ENCODE measurements at places on chromosomes 3 and 15.

DNA sequence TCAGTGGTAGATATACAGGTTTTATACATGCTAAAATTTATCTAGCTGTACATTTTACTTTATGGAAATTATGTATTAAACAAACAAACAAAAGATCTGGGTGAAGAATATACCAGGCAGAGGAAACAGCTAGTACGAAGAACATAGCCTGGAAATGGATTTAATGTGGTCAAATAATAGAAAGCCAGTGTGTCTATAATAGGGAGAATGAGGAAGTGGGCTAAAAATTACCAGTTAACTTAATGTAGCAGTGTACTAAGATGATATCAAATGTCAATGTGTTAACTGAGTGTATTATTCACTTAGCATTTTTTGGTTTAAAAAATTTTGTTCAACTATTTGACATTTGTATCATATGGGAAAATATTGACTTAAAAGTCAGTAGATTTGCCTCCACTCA lies 22.8 kb upstream of the SLC15A2 start:
- DNase-seq, result no peak

DNA sequence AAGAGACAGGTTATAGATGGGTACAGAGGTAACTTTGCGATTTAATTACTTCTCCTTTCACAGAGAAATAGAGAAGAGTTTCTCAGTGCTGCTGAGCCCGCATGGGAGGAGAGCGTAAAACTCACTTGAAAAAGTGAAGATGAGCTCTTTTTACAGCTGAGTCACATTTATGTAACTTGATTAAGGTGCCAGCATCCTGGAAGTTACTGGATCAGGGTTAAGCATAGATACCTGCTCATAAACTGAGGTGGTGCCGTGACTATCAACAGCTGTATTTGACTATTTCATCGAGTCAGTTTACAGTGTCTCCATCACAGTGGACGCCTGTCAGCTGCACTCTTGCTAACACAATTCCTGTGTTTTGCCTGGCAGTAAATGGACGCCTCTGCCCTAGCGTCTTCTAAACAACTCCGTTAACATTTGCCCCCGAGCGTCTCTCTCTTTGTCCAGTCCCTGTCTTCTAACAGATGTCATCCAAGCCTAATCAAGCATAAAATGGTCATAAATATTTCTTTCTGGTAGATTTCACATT lies 414.6 kb downstream of the FOXP1 start:
- no peak for DNase-seq

DNA sequence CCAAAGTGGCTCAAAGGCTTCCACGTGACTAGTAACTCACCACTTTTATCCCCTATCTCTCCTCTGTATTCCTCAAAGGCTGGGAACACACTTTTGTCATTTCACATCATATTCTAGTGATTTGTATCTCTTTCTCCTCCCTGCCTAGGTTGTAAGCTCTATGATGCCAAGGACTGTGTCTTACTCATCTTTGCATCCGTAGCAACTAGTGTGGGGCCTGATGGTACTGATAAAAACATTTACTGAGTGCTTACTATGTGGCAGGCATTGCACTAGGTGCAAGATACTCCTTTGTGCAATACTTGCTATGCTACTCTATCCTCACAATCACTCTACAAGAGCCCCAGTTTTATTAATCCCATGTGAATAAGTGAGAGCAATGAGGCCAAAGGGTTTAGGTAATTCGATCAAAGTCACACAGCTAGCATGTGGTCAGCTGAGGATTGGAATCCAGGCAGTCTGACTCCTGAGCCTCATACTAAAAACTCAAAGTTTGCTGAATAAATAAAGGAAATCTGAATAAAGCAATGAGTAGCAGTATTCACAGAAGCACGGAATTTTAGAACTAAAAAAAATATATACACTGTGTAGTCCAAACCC lies 342.6 kb upstream of the ICE2 start:
- DNase-seq, result no peak

GRCh38 chr15:88323976-88324740 lies 67.6 kb upstream of the NTRK3 start:
- no peak for DNase-seq

All from CD4-positive, alpha-beta T cell treated with Interleukin-2 at 100 ng/mL for 4 hours (primary cell).